Activated T-cell treated with anti-CD3 and anti-CD28 coated beads, Interleukin-2, amount 50 U/mL, for 48 hours (primary cell): ENCODE measurements at places on chromosomes 4 and X.

- no peak for DNase-seq
Measured at GRCh38 chr4:40055511-40055862, 1.2 kb upstream of the N4BP2 start.

DNA sequence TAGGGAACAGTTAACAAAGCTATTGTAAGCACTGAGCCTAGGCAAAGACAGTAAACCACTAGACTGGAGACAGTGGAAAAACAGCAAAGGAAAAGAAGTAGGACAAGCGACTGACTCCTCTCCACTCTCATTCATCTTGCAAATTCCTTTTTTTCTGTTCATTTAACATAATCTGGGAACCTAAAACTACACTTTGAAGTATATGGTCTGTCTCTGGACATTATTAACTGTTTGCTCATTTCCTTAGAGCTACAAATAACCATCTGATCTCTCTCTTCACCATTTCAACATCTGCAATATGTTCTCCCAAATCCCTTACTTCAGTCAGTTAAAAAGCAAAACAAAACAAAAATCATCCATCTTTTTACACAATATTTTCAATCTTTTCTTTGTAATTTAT lies 642 bp downstream of the HMGN5 start:
- DNase-seq, result no peak

- DNase-seq, result no peak
Measured at GRCh38 chr4:110085131-110085530, 113.3 kb downstream of the ELOVL6 start.

DNA sequence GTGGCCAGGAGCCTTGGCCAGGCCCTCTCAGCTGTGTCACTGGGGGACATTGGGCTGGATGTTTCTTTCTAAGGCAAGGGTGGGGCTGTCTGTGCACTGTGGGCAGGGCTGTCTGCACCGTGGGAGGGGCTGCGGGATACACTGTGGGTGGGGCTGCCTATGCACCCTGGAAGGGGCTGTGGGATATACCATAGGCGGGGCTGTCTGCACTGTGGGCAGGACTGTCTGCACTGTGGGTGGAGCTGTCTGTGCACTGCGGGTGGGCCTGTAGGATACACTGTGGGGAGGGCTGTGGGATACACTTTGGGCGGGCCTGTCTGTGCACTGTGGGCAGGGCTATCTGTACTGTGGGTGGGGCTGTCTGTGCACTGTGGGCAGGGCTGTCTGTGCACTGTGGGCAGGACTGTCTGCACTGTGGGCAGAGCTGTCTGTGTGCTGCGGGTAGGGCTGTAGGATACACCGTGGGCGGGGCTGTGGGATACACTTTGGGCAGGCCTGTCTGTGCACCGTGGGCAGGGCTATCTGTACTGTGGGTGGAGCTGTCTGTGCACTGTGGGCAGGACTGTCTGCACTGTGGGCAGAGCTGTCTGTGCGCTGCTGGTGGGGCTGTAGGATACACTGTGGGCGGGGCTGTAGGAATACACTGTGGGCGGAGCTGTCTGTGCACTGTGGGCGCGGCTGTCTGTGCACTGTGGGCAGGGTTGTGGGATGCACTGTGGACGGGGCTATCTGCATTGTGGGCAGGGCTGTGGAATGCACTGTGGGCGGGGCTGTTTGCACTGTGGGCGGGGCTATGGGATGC lies 31.1 kb downstream of the ACOX3 start:
- DNase-seq, result peak; percentile 40

DNA sequence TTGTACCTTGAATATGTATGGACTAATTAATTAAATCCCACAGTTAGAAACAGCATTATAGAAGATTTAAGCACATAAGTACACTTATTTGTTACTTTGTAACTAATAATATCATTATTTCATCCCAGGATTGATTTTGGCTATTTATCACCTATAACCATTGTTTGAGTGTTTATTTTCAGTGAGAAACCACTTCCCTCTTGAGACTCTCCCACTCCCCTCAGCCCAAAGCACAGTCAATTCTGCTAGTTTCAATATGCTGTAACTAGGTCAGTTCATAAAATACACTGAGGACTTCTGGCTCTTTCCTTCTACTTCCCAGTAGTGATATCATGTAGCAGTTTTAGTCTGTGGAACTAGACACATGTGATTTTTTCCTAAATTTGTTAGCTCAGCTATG lies 16.3 kb downstream of the OFD1 start:
- no peak for DNase-seq
